ENCODE measurements at places on chromosomes 11 and 22.
A peak's percentile ranks its signal among the peaks of the same experiment; 100 is the strongest.

GRCh38 chr11:110985547-110985946 lies 260.0 kb upstream of the POU2AF2 start:
- no peak for DNase-seq

DNA sequence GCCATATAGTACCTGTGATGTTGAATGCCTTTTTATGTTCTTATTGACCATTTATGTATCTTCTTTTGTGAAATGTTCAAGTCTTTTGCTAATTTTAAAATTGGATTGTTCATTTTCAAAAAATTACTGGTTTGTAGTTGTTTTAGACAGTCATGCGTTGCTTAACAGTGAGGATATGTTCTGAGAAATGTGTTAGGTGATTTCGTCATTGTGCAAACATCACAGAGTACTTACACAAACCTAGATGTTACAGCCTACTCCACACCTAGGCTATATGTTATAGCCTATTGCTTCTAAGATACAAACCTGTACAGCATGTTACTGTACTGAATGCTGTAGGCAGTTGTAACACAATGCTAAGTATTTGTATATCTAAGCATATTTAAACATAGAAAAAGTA lies 32.5 kb downstream of the PDE3B start:
- DNase-seq = no peak

DNA sequence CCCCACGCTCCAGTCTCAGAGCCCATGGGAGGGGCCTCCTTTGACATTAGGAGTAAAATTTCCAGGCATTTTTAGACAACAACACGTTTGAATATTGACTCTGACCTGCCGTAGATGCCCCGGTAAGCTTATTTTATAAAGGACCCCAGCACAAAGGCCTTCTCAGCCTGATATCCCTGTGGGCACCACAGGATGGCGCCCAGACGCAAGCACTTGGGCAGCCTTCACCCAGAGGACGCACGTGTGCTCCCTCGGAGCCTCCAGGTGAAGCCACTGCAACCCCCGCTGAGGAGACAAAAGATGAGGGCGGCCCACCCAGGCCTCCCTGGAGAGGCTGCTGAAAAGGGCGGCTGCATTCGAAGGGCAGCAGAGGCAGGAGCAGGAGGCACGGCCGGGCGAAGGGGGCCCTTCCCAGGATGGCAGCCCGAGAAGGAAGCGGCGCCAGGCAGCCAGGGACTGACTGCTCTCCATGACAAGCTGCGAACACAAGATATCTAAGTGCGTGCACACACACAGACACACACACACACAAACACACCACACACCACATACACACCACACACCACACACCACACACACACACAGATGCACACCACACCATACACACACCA lies 15.2 kb upstream of the TH start:
- peak; percentile 56 for DNase-seq

DNA sequence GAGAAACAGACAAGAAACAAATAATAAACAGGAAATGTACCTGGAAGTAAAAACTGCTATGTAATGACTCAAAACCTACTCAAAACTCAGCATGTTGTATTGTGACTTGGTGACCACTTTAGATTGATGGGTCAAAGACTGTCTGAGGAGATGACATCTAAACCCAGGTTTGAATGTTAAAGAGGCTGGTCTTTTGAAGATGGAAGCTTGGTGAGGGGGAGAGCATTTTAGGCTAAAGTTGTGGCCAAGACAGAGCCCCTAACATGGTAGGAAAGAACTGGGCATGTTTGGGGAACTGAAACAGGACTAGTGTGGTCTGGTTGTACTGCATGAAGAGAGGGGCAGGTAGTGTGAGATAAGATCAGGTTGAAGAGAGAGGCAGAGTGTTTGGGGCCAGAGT lies 85.3 kb upstream of the MYO18B start:
- no peak for DNase-seq

DNA sequence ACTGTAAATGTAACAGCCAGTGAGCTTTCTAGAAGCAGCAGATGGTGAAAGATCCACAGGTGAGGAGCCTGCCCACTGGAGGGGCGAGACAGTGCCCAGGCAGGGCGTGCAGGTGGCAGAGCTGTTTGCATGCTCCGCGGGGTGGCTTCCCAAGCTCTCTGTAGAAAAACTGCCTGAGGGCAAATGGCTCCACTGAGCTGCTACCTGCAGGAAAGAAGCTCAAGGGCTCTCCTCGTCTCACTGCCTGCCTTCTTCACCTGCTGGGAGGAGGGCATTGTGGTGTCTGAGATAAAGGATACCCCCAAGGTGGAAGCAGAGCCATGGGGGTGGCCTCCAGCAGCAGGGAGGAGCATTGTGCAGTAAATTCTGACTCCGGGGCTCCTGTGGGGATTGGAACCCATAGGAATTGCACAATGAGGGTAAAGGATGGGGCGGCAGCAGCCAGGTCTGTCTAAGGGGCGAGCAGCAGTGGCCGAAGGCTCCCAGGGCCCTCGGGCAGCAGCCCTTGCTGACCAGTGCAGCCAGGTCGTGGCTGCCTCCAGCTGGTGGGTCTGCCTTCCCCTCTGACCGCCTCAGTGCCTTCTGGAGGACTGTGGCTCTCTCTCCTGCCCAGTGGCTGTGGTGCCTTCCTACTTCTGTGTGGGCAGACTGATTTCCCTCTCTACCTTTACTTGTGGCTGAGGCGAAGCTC lies 28.0 kb upstream of the CABP7 start:
- no peak for DNase-seq

Data from DND-41 (cell line).